ENCODE measurements at places on chromosomes 7 and 10.

- no peak for DNase-seq
Measured at GRCh38 chr7:94029976-94030375, 25.8 kb upstream of the BET1 start.

- no peak for DNase-seq
Measured at GRCh38 chr10:30056281-30056680, 3.1 kb downstream of the JCAD start.

DNA sequence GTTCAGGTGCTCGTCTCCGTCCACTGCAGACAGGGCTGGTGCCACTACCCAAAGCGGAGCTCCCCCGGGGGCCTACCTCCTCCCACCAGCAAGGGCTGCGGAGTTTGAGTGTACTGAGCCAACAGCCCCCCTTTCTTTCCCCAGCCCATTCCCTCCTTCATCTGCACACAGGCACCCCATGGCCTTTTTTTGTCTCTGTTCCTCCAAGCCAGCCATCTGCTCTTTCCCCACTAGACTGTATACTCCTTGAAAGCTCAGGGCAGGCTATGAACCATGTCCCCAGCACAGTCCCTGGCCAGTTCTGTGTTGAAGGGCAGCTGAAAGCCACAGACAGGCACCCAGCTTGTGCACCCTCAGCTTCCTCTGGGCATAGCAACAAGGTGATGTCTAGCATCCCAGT is 99.4 kb downstream of the ZMIZ1 start:
- no peak for DNase-seq

DNA sequence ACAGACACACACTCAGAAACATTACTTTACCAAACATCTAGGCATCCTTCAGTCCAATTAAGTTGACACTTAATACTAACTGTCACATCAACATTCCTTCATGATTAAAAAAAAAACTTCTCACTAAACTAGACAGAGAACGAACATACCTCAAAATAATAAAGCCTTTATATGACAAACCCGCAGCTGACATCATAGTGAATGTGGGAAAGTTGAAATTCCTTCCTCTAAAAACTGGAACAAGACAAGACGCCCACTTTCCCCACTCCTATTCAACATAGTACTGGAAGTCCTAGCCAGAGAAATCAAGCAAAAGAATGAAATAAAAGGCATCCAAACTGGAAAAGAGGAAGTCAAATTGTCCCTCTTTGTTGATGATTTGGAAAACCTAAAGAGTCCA is 96.9 kb upstream of the PPP1R9A start:
- DNase-seq: no peak

All from NCI-H187 (cell line).